ENCODE measurements at places on chromosomes 4 and X. TPM values are rescaled to one million over a fixed set of nuclear protein-coding genes. Genes with fewer than 3 reads are reported as not detected.

GRCh38 chr4:54058171-54058570, 6.2 kb downstream of the CHIC2 start:
- no peak for DNase-seq

DNA sequence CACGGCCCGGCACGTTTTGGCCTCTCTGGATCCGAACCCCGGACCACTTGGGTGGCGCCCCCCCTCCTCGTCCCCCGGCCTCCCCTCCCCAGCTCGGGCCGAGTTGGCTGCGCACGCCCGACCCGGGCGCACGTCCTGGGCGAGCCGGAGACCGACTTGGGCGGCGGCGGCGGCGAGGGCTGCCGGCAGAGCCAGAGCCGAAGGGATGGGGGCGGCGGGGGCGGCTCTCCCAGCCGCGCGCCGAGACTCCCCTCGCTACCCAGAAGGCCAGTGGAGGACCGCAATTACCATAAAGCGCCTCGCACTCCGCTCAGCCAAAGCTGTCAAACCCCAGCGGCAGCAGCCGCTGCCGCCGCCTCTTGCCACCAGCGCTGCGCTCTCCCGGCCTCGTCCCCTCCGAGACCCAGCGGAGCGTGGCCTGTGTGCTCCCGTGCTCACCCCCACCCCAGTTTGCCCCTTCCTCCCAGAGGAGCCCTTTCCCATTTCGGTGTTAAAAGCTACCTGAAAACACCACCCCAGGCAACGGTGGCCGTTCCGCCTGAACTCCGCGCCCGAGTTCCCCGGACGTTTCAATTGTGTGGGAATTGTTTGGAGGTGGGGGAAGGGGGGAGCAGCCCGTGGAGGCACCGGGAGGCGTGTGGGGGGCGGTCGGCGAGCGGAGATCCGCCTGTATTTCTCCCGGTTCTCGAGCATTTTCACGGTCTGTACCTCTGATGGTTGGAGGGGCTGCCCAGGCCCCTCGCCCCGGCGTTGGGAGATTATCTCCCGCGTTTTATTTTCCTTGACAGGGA, 701 bp upstream of the BCOR start:
- DNase-seq: no peak

DNA sequence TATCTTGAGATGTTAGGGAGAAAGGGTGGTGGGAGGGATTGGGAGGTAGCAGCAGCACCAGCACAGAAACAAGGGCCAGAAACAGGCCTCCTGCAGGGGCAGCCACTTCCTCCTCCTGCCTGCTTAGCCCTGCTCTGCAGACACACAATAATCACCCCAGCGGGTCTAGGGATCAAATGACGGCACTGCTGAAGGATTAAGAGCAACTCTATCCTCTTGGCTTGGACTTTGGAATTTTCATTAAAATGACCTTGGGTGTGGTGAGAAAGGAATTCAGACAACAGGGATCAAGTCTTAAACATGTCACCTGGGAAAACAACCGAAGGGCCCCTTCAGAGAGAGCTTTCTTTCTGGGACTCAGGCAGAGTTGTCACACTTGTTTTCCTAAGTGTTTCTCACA, 353.4 kb downstream of the SPRY1 start:
- DNase-seq: no peak

DNA sequence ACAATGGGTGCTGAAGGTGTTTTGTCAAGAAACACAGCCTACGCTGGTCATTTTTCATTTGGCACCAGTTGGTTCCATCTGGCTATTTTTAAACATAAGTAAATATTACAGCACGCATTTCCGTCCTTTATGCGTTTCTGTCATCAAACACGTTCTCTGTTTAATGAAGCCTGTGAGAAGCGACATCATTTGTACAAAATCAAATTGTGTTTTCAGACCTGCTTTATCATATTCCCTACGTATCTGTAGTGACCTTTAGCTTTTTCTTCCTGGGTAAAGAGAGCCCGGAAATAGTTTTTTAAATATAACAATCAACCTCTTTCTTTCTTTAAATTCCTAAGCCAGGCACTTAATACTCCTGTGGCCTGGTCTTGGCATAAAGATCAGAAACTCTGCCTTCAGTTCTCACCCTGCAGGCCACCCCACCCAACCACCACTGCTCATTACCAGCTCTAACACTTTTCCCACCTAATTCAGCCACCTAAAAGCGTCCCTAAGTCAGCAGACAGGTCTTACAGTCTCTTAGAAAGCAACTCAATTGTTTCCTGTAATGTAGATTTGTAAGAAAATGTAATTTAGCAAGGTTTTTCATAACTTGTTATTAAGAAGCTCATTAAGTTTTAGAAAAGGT, 30.4 kb downstream of the ACSL1 start:
- DNase-seq: no peak

- no peak for DNase-seq
These were observed 25.3 kb upstream of the CT45A1 start for GRCh38 chrX:135688137-135688536.

DNA sequence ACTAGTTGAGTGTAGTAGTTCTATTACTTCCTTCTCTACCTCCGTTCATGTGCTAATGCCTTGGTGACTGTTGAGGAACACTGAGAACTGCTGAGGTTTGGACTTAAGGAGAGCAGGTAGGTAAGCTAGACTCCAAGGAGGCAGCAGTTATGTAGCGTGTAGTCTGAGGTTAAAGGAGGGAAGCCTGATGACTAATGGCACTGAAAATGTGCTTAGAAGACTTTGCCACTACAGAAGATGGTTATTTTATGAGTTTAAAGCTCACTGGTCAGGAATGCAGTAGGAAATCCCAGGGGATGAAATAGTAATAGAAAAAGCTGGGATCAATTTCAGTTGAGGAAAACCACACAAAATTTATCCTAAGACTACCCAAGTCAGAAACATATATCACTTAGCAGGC, 1077.3 kb downstream of the RAPGEF2 start:
- DNase-seq: no peak

GRCh38 chr4:154872198-154872597, 91.1 kb downstream of the RBM46 start:
- no peak for DNase-seq

GRCh38 chr4:184234155-184234554, 16.5 kb upstream of the ENPP6 start:
- no peak for DNase-seq

DNA sequence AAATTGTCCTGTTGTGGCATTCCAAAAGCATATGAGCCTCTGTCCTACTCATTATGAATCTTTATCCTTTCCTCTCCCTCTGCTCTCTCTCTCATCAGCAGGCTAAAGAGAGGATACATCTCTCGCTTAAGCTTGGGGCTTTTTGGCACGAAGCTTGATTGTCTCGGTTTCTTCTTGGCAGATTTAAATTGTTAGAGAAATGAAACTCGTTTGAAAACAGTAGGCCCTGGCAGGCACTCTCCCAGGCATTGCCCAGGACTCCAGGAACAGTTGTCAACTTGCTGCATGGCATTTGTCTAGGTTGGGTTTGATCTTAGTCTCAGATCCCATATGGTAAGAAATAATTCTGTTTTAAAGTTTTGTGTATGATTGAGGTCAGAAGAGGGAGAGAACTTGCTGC, 35.5 kb downstream of the NAA11 start:
- no peak for DNase-seq

DNA sequence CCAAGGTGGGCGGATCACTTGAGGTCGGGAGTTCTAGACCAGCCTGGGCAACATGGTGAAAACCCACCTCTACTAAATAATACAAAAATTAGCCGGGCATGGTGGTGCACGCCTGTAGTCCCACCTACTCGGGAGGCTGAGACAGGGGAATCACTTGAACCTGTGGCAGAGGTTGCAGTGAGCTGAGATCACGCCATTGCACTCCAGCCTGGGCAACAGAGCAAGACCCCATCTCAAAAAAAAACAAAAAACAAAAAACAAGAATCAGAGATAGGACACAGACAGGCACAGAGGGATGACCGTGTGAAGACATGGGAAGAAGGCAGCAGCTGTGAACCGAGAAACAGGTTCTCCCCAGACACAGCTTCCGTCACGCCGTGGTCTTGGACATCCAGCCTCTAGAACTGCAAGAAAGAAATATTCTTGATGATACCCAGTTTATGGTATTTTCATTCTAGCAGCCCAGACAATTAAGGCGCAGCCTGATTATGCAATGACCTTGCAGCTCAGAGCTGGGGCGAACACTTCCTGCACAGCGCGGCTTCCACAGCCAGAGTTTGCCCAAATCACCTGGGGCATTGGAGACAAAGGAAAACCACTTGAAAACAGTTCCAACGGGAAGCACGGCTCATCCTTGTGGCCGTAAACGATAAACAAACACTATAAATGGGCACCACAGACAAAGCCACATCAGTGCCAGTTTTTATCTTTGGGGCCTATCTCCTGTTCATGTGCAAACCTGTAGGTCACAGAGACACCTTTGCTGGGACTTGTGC, 4.2 kb upstream of the ARSD start:
- DNase-seq: no peak

DNA sequence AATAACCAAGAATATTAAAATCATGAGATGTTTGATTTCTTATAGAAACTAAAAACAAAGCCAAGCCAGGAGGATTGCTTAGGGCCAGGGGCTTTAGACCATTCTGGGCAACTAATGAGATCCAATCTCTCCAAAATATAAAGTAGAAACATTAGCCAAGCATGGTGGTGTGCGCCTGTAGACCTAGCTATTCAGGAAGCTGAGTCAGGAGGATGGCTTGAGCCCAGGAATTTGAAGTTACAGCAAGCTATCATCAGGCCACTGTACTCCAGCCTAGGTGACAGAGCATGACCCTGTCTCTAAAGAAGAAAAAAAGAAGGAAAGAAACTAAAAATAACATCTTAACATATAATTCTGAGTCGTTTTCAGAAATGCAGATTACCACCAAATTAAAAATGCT, 96.7 kb downstream of the NAF1 start:
- no peak for DNase-seq

DNA sequence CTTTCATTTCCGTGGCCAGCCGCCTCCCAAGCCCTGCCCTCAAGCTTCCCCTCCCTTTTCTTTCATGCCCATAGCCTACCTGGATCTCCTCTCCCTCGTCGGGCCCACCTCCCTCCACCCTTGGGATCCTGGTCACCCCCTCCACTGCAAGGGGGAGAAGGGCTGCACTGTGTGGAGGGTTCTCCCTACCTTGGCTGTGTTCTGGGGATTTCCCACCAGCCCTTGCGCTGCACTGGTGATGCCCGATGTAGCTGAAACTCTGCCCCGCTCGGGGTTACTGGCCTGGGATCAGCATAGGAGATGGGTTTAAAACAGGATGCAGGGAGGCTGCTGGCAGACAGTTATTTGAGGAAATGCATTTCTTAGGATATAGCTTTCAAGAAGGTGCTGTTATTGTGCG, 128.9 kb downstream of the TBL1X start:
- DNase-seq: no peak

DNA sequence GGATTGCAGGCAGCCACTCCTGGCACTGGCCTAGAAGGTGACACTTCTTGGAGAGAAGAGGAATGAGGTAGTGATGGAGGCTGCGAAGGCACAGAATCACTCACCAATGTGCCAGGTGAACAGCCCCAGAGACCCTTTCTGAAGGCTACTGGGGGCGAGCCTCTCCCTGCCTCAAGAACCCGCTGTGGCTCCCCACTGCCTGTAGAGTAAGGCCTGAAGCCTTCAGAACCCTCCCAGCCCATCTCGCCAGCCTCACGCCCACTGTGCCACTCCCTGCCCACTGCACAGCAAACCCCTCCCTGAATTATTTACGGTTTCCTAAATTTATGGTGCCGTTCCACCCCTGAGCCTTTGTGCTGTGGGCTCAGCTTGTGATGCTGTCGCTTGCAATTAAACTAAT, 24.2 kb upstream of the SORCS2 start:
- DNase-seq: no peak

DNA sequence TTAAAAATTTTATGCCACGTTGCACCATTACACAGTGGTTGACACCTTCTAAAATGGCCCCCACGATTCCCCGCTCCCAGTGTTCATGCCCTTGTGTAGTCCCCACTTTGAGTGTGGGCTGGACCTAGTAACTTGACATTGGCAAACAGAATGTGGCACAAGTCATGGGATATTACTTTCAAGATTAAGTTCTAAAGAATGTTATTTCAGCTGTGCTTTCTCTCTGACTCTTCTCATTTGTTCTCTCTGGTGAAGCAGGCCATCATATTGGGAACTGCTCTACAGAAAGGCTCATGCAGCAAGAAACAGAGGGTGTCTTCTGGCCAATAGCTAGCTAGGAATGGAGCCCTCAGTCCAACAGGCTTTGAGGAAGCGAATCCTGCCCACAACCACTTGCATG, 67.1 kb downstream of the ATXN3L start:
- DNase-seq: no peak

DNA sequence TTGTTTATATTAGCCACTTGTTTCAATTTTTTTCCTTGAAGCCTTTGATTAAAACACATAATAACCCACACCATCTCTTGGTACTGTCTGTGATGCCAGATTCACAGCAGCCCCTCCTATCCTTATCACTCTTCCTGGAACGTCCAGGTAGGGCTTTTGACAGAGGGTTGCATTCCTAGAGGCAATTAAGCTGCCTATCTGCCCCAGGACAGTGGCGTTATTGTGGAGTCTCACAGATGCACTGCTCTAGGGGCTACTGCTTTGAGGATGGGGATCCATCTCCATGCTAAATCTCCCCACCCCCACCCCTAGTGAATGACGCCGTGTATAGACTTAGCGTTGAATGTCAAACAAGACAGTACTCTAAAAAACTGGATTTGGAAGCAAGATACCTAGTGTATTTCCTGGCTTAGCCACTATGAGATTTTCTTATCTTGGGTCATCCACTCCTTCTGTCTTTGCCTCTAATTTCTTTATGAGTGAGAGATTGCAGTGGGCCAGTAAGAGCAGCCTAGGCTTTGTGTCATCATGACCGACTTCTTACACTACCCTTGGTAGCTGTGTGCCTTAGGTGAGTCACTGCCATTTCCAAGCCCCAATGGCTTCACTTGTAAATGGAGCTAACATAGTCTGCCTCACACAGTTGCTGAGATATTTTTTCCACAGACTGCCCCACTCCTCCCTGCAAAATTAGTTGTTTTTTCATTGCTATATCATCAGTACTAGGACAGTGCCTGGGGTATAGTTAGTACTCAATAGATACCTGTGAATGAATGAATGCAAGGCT, 90.9 kb downstream of the EGF start:
- no peak for DNase-seq

DNA sequence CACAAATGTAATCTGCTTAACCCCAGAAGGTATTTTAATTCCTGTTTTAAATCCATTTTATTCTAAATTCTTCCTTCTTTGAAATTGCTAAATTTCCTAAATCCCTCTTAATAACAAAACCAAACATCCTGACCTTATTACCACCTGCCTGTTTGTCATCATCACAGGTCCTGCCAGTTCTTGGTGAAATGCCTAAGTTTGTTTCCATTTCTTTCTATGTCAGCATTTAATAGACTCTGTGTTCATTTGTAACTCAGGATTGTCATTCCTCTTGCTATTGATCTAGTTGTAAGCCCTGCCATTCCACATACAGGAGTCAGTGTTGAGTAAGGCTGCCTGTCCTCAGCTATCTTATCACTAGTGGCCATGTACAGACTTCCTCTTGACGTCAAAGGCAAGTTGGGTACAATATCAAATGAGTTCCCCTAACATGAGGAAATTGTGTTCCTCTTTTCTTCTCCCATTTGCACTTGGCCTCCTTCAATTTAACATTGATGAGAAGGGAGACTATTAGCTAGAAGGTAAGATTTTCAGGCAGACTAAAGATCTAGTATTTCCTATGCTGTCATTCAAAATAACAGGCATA, 440.1 kb downstream of the AFF2 start:
- DNase-seq: no peak

Gene GRSF1
- 83.5 TPM for total RNA-seq

Gene MAGEA2
- not detected for total RNA-seq

Gene C1GALT1C1
- total RNA-seq: 15.5 TPM

Gene MTNR1A
- not detected for total RNA-seq

Gene CYTL1
- not detected for total RNA-seq

Gene RHOXF1
- total RNA-seq: not detected

Gene MAP9
- total RNA-seq: 9.3 TPM

Gene COL4A6
- 6.1 TPM for total RNA-seq

Gene CXCL9
- total RNA-seq: 0.70 TPM

Gene ZMYM3
- 12.7 TPM for total RNA-seq

Gene SPANXA2
- total RNA-seq: not detected

Gene KIF4A
- 0.38 TPM for total RNA-seq
